ENCODE measurements at places on chromosomes 11 and 22. TPM values are rescaled to one million over a fixed set of nuclear protein-coding genes. Genes with fewer than 3 reads are reported as not detected.

MUC15 gene
- 6.5 TPM for polyA plus RNA-seq

CHST1 gene
- 12.0 TPM for polyA plus RNA-seq

SMC1B gene
- 0.04 TPM for polyA plus RNA-seq

CSF2RB gene
- polyA plus RNA-seq, result 2.0 TPM

- DNase-seq, result no peak
These were observed 99.7 kb upstream of the VPREB1 start for GRCh38 chr22:22144858-22145257.

GRCh38 chr22:26428515-26429457 is at the start of gene ASPHD2:
ASPHD2 (plus strand) TSS chr22:26429260; CDS start chr22:26433616, 4,356 bp downstream.
- peak; percentile 63 for DNase-seq

DNA sequence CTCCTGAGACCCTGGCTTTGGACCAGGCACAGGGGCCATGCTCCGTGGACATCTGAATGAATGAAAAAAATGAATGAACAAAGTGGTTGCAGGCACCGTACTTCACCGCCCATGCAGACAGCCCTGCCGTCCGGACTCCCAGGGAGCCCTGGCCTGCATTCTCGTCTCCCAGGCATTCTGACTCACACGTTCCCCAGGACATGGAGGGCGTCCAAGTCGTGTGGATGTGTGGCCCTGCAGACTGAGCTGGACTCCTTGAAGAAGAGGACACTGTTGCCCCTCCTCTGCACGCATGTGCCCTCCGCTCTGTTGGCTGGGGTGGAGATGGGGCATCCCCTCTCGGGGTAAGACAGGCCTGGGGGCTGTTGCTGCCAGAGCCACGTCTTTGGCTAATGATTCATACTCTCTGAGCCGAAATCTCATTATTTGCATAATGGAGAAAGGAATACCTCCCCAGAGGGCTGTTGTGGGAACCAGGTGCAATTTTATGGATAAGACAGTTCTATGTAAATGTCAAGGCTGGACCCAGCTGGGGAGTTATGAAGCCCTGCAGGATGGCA is 49.7 kb downstream of the RTL6 start:
- peak; percentile 80 for DNase-seq

DNA sequence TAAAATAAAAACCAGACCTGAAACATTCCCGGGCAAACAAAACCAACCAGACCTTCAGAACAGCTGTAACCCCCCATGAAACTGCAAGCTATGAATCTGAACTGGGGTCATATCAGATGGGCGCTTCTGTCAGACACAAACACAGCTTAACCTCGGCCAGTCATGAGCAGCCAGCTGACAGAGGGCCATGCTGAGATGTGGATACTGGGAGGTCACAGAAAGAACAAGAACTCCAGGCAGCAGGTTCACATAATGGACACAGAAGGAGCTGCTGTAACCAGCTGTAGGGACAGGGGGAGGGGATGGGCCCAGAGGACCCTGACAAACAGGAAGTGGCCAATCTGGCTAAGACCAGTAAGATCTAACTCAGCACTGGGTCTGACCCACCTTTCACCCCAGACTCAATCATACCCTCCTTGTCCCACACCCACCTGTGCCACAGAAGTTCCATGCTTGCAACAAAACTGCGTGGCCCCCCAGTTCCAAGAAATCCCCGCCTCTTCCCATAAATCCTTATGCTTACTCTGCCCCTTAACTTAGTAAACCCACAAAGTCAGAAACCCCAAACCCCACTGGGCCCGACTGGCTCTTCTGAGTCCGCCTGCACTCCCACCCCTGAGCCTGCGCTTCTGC is 4.0 kb downstream of the APOL4 start:
- no peak for DNase-seq

DNA sequence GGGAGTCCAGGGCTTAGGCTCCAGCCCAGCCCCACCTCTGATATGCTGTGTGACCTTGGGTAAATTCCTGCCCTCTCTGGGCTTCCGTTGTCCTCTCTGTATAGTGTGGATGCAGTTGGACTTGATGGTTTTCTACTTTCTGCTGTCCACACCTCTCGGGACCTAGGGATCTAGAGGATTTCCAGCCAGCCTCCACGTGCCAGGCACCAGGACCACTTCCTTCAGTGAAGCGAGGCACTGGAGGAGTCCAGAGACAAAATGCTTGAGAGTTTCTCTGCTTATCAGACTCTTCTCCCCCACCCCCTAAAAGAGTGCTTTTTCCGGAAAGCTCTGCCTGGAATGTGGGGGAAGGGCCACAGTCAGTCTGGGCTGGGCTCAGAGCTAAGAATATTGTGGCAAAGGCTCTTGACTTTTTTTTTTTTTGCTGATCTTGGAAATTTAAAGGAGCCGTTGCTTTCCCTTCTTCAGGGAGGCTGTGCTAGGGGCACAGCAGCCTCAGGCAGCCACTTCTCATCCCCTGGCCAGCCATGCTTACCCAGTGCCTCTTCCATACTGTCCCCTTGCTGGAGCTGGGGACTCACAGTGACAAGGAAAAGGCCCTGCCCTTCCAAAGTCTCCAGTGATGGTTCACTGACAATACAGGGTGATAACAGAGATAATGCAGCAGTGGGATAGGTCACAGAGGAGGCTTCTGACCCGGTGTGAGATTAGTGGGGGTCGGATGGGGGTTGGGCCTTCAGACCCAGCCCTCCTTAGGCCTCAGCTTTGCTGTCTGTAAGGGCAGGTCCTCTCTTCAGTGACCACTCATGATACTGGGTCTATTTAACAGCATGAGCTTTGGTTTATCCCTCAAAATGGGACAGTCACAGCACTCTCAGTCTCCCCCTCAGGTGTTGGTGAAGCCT is 2.9 kb upstream of the SERPINH1 start:
- peak; percentile 86 for DNase-seq

DNA sequence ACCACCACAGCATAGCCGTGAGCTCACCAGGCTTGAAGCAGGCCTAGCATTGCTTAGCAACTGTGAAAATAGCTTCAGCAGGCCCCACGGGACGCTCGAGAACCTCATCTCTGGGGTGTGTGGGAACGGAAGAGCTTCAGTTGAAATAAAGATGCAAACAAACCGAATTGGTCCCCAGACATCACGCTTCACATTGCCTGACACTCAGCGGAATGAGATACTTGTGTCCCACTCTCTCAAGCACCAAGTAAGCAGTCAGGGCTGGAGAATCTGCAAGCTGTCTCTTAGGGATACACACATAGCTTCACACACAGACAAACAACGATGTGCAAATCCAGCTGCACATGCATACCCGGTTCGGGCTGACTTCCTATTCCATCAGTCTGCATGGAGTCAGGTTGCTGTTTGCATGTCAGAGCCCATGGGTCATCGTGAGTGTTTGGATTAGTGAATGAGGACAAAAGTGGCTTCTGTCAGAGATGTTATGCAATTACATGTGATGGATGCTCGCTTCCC is 205.7 kb downstream of the SNX19 start:
- DNase-seq, result no peak
